ENCODE measurements at places on chromosomes 11 and 22.

DNA sequence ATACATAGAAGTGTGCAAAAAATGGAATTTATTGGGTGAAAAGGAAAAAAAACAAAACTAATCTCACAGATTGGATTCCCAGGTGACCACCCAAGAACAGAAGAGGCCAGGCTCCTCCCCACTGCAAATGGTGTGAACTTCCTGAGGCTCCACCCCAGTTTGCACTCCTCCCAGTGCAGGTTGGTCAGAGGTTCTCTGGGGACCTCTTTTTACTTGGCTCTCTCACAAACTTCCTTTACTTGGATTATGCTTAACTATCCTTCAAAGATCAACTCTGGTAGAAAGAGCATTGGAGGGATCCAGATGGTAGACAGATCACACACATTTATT lies 138.9 kb upstream of the CCDC90B start:
- DNase-seq = no peak

DNA sequence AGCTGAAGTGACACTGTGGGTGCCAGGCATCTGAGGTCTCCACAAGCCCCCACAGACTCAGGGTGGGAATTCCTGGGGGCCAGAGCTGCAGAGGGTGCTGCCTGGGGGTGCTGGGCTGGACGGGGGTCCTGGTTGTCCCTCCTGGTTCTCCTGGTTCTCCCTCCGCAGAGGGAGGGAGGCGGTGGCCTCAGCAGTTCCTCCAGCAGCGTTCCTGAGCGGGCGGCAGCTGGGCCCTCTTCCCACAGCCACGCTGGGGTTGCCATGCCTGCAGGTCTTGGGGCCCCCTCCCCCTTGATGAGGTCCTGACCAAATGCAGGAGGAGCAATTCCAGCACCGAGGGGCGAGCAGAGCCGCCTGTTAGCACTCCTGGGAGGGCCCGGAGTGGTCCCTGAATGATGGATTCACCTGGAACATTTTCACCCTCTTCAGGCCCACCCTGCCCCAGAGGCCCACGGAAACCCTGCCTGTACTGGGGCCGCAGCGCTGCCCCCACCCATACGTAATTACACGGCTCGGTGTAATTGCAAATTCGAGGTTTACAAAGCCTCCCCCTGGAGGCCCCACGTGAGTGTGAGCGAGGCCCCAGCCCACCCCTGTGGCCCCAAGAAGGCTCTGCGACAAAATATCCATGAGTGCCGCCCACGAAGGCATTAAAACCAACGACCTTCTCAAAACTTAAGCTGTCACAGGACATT lies 635 bp downstream of the C11orf21 start:
- DNase-seq = no peak

GRCh38 chr11:19244621-19245020 lies 3.9 kb upstream of the E2F8 start:
- peak; percentile 65 for DNase-seq

- no peak for DNase-seq
These were observed 34.8 kb upstream of the SLC22A12 start for GRCh38 chr11:64556044-64556720.

- DNase-seq = peak; percentile 38
These were observed 223 bp downstream of the WT1 start for GRCh38 chr11:32435152-32435480.
